Activated naive CD8-positive, alpha-beta T cell treated with anti-CD3 and anti-CD28 coated beads, Interleukin-2, amount 10 ng/mL, durations not matched to agents 7 days and 5 days (primary cell): ENCODE measurements at places on chromosomes 2 and 18.

DNA sequence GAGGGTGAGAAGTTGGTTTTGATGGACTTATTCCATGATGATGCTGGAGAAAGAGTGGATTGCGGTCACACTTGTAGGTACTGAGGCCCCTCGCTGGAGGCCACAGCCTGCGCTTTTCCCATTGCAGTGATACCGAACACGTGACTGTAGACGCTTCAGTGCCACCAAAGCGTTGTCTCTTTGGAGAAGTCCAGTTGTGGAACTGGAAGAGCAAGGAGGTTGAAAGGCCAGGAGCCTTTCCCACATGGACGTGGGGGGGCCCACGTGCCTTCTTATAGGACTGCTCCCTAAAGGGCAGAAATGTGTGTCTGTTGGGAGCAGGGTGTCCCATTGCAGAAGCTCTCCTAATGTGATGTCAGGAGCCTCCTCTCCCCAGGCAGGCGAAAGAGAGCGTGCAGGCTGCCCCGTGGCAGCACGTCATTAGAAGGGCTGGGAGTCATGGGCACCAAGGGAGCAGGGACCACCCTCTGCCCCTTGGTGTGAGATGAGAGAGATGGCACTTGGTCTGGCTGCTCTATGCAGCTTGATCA is 31.5 kb downstream of the LPIN1 start:
- no peak for DNase-seq

DNA sequence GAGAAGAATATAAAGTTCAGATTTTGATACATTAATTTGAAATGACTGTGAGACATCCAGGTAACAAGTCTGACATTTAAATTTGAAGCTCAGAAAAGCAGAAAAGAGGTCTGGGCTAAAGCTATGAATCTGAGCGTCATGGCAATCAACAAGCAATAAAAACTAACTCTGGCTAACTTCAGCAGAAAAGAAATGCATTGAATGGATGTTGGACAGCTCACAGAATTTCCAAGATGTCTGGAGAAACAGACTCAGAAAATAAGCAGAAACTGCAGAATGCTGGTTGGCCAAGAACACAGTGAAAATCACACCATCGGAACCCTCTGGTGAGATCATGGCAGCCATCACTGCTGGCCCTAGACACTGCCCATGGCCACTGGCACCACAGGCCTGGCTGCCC is 366.6 kb downstream of the METTL4 start:
- DNase-seq = no peak

DNA sequence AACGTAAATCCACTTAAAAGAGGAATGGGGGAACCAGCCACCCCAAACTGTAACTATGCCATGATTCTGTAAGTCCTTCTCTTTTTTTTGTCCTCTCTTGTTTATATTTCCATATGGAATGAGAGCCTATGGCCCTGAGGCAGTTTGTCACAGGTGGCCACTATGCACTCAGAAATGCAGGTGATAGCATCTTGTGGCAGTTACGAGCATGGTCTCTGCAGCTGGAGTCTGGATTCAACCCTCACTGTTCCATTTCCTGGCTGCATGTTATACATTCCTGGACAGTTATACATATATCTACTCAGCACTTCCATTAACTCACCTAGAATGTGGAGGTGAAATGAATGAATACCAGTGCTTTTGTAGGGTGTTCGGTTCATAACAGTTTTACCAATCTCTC is 291.5 kb upstream of the FANCL start:
- no peak for DNase-seq

- DNase-seq = no peak
Measured at GRCh38 chr18:32893915-32894314, 121.1 kb upstream of the KLHL14 start.

- DNase-seq = no peak
Measured at GRCh38 chr2:234457421-234457820, 39.5 kb downstream of the ARL4C start.

- DNase-seq = peak; percentile 49
Measured at GRCh38 chr2:98634406-98635092, 26.2 kb downstream of the UNC50 start.
